LNCaP clone FGC (cell line): ENCODE measurements at places on chromosomes 2 and 18.

GRCh38 chr2:162838136-162838497, 450 bp downstream of the KCNH7 start:
- no peak for DNase-seq

DNA sequence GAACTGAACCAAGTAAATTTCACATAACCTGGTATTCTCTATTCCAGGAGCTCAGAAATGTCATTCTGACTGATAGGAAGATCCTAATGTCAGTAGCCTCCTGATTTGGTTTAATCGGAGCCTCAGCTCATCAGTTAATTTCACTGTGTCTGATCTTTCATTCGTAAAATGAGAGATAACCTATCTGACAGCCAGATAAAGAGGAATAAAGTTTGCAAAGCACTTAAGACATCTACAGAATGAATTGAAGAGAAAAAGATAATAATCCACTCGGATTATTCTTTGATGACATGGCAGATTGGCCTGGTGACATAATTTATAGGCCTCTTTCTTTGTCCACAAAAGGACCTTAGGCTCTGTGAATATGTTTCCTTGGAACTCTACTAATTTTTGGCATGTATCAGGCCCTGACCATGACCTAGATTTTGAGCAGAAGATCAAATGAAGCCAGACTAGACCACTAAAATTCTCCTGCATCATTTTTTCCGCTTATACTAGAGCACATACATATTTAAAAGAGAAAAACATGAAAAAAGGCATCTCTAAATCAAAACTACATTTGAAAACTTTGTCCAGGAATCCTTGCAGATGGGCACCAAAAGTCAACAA, 312.4 kb downstream of the MTX2 start:
- no peak for DNase-seq

DNA sequence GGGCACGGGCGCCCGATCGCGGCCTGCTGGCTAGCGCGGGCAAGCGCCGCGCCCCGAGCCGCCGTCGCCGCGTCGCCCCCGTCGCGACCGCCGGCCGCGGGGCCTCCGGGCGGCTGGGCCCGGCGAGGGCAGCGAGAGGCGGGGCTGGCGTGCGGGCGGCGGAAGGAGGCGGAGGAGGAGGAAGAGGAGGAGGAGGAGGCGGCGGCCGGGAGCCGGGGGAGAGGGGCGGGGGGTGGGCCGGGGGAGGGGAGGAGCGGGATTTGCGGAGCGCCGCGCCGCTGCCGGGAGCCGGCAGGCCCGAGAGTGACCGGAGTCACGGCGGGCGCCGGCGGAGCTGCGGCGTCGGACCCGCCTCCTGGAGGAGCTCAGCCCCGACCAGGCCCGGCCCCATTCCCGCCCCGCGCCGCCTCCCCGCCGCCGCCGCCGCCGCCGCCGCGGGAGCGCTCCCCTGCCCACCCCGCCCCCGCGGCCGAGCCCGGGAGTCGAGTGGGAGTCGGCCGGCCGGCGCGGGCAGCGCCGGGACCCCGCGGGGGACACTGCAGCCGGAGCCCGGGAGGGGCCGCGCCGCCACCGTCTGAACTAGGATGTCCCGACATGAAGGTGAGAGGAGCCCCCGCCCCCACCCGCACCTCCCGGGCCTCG, at the start of gene KCMF1:
KCMF1 (plus strand) TSS at position 294 of the 642 bp plus-strand sequence; CDS start at position 585, 291 bp downstream.
- DNase-seq: no peak

DNA sequence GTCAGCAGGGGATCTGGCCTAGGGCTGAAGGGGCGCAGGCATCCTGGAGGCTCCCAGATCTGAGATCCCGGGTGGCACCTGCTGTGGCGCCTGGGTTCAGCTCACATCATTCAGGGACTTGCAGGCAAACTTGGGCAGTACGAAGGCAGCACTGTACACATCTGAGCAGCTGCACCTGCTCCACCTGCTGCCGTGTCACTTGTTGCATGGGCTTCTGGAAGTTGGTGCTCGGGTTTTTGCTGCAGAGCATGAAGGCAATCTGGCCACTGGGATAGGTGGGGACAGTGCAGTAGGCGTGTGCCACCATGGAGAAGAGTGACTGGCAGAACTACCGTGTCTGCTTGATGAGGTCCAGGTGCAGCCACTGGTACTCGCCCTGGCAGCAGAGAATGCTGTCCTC, 48.6 kb downstream of the UGGT1 start:
- no peak for DNase-seq

GRCh38 chr2:65675350-65675749, 243.0 kb upstream of the SPRED2 start:
- DNase-seq: no peak

DNA sequence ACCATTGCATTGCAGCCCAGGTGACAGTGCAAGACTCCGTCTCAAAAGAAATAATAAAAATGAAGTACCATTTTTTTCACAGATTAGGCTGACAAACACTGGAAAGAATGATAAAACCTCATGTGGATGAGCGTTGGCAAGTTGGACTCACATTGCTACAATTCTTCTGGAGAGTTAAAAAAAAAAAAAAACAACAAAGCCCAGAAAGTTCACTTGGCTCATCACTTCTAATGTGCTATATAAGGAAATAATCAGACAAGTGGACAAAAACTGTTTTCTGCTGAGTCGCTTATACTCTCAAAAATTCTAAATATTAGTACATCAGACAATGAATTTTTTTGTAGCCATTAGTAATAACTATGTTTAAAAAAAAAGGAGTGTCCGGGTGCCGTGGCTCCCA, 38.4 kb downstream of the PKP4 start:
- DNase-seq: no peak

- no peak for DNase-seq
Observed at GRCh38 chr2:123917241-123917640, 107.8 kb upstream of the CNTNAP5 start.

DNA sequence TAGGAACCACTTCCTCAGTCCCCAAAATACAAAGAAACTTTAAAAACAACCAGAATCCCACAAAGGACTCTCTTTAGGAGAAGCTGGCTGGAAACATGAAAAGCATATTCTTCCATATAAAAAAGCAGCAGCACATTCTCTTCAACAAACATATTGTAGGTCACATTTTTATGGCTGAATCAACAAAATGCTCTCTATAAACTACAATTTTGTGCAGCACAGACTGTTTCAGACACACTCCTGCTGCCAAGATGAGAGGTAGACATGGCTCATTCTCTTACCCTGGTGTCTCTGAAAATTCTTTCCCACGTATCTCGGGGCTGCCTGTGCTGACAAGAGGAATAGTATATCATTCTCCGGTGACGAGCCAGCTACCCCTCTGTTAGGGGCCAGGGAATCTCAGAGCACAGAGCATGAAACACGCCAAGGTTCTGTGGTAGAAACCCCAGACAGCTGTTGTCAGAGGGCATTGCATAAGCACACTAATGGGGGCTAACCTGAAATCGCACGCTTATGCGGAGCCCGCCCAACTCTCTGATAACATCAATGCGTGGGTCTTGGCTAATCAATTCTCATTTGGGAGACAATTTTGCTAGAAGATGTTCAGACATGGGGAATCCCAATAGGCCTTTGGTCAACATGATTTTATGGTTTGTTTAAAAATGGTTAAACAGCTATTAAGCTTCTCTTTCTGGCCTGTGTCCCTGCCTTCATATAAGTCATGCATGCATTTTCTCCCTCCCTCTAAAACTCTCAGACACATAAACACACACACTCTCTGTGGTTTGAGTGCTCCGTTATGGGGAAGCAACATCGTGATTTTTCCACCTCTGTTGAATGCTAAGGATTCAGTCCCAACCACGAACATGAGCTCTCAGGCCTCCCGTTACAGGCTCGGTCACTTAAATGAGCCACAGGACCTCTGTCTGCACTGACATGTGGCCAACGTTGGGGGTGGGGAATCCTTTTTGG, 177.5 kb downstream of the INO80D start:
- DNase-seq: no peak

DNA sequence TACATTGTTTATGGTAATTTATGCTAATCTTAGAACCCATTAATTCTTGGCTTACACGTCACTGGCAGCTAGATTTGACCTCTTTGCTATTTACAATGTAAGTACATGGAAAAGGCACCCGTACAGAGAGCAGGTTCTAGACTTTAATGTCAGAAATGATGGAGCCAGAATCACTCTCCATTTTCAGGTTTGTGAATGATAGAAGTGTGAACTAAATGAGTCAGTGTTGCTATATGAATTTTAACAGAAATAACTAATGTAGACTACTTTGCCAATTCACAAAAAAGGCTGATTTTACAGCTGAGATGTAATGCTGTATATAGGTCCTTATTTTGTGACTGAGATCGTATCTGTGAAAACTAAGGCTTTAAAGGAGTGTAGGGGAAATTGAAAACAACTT, 214.6 kb downstream of the LDLRAD4 start:
- DNase-seq: no peak

DNA sequence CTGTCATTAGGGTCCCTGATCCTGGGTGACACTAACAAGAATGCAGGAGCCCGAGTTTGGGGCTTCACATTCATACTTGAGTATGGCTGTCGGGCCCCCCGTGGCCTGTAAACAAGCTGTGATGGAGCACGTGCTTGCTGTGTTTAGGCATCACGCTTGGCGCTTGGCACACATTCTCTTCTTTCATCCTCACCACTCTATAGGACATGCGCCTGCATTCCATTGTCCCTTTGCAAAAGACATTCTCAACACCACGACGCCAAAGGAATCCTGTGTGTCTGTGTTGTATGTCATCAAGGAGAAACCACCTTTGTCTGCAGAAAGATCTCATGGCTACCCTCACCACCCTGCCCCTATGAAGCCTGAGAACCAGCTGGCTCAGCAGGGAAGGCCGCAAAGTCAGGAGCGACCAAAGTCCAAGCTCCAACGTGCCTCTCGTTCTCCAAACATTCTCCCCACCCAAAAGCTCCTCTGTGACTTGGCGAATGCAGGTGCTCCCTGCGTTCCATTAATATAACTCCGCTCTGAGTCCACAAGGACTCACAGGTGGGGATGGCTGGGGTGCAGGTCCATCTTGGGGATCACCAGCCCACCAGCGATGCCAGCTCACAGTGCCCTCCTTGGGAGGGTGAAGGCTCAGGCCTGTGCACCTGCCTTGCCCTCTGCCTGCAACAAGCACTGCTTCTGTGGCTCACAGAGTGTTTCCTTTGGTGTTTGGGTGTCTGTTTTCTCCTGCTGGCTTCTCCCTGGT, 6.2 kb upstream of the PER2 start:
- no peak for DNase-seq

- no peak for DNase-seq
Observed at GRCh38 chr18:79422022-79422782, 26.5 kb downstream of the NFATC1 start.

DNA sequence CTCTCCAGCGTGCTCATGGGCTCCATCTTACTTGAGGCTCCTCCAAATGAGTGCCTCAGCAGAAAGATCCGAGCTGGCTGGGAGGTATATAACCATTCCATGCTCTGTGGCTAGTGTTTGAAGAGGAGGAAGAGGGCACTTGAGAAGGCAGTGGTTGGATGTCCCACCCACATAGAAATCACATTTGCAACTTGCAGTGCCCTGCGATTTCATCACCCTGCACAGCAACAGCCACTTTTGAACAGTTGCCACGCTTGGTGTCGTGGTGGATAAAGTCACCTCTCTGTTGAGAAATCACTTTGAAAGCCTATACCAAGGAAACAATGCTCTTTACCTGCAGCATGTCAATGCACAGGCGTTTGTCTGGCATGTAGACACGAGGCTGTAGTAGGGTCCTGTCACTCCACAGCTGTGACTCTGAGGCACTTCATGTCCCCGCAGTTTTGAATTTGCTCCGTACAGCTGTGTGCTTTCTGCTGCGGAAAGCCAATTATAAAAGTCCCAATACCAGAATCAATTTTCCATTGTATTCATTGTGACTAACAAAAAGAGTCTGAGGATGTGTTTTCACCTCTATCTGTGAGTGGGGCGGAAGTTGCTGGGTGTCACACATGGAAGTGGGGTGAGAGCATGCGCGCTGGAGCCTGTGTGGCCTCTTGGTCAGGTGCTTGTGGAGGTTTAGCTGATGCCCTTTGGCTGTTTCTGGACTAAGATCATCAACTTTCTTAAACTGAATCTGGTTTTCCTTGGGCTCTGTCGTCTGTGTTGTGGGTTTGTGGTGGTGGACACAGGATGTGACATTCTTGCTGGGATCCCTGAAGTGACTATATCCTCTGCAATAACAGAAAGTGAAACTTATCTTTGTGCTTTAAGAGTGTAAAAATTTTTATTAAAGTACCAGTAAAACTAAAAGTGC, 2.8 kb downstream of the CNDP2 start:
- DNase-seq: peak; percentile 34

DNA sequence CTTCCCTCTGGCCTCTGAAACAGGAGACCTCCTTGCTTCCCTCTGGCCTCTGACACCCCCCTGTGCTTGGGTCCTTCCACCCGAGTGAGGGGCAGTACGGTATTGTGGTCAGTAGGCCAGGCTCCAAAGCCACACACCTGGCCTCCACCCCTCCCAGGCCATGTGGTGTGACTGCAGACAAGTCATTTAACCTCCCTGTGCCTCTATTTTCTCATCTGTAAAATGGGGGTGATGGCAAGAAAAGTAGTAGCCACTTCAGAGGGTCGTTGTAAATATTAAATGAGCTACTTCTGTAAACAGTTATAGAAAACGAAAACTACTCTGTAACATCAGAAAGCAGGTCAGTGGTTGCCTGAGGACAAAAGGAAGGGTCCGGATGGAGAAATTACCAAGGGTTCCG, 74.2 kb downstream of the SMAD7 start:
- DNase-seq: no peak

- no peak for DNase-seq
Observed at GRCh38 chr2:207142461-207142860, 23.3 kb downstream of the KLF7 start.

DNA sequence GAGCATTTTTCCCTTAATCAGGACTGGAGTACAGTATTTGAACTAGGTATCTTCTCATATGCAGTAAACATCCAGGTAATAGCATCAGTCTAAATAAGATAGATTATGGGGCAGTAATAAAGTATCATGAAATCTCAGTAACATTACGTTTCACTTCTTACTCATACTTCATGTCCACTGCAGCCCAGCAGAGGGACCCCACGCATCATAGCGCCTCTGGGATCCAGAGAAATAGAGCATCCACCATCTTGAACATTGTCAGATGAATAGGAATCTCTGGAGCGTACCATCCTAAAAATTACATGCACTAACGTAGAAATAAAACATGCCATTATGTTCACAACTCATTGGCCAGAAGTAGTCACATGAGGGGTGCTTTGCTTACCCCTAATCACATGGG, 499.0 kb downstream of the CPS1 start:
- DNase-seq: no peak

- no peak for DNase-seq
Observed at GRCh38 chr18:4417714-4418113, 37.4 kb downstream of the DLGAP1 start.
